ENCODE measurements at places on chromosomes 6 and 20.

- ATAC-seq: no peak
Observed at GRCh38 chr20:4886771-4887527, 114.4 kb downstream of the SLC23A2 start.

GRCh38 chr6:19444481-19444880 is 392.7 kb upstream of the ID4 start:
- ATAC-seq: no peak

DNA sequence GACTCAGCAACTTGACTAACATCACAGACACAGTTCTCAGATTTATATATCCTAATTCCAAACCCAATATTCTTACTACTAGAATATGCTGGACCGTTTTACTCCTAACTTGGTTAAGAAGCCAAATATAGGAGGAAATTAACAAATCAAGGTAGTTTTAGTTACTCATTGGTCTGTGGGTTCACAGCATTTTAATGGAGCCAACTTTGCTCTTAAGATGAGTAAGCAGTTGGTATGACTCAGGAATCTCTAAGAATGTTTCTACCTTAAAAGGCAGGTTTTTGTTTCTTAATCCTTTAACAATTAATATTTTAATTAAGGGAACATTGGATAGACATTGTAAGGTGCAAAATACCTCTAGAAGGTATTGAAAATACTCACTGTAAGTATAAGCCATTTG is 31.6 kb downstream of the OPRM1 start:
- ATAC-seq: no peak

DNA sequence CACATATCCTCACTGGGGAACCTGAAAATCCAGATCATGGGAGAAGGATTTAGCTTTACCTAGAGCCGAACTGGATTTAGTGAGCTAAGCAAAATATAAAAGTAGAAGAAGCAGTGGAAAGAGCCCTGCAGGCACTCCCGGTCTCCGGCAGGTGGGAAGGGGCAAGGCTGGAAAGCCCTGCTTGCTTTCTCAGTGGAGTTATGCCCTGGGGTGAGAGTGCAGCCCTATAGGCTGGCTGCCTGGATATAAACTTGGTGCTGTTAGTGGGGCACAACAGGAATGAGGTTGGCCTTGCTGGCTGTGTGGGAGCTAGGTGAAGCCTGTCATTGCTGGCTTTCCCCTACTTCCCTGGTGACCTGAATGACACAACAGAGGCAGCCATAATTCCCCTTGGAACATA is 122.0 kb downstream of the CDK19 start:
- no peak for ATAC-seq

DNA sequence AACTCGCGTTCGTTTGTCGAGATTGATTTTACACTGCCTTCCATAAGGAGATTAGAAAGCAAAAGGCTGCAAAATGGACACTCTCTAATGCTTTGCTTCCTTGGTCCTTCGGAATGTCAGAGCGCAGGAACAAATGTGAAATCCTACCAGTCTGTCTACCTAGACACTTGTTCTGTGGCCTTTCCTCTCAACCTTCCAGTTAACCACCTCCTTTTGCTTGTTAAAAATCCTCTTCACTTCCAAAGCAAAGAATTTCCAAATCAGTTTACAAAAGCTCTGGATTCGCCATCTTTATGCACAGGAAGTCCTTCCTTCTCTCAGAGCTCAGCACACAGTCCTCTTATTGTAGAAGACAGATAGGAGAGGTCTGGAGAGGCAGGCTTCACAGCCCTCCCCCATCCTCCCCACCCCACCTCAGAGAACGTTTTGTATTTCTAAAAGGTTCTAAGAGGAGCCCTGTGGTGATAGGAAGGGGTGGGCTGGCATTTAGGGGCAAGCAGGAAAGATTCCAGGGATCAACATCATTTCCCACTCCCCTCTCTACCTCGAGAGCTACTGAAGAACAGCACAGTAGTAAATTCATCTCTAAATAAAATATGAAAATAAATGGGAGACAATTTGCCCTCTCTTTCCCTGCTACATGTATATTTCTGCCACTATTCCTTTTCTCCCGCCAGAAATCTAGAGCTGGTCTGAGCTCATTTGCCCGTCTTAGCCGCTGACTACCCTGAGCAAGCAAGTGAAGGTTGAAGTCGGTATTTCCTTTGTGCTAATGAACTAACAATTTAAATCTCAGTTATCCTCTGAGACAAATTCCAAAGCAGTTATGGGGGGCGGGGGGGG is 18.9 kb downstream of the TFAP2A start:
- no peak for ATAC-seq

DNA sequence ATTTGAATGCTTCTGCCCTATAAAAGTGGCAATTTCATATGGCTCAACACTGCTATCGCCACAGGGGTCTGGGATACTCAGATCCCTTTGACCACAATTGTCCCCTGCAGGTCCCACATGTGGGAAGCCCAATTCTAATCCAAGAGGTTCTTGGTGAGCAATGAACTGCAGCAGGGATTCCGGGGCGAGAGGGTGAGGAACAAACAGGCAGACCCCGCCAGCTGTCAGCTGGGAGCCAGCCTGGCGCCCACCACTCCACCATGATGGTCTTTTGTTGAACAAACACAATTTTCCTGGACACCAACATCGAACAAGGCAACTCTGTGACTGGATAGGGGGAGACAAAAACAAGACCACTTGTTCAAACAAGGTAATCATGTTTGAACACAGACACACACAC is 80.5 kb downstream of the TMEM242 start:
- no peak for ATAC-seq

GRCh38 chr6:32685603-32686002 is 19.1 kb upstream of the HLA-DQB1 start:
- peak; percentile 87 for ATAC-seq

GRCh38 chr6:11491596-11492463 is 45.7 kb upstream of the TMEM170B start:
- ATAC-seq: peak; percentile 37

- ATAC-seq: no peak
Observed at GRCh38 chr6:3346476-3346875, 87.7 kb downstream of the PSMG4 start.

- ATAC-seq: no peak
Observed at GRCh38 chr6:91094806-91095475, 508.1 kb upstream of the MAP3K7 start.

DNA sequence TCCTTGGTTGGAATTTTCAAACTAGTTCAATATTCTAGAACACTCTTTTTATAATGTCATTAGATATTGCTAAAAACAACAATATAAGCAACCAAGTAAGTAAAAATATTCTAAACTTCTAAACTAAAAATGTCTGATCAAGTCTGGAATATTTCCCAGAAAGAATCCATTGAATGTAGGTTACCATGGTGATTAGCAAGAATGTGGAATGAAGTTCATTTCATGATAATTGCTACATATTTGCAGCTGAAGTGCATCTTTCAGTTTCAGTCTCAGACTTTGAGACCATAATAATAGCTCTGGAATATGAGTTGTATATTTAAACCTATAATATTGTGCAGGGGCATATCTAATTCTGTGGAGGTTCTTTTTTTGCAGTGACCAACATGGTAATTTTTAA is 61.0 kb upstream of the NKAIN2 start:
- no peak for ATAC-seq

DNA sequence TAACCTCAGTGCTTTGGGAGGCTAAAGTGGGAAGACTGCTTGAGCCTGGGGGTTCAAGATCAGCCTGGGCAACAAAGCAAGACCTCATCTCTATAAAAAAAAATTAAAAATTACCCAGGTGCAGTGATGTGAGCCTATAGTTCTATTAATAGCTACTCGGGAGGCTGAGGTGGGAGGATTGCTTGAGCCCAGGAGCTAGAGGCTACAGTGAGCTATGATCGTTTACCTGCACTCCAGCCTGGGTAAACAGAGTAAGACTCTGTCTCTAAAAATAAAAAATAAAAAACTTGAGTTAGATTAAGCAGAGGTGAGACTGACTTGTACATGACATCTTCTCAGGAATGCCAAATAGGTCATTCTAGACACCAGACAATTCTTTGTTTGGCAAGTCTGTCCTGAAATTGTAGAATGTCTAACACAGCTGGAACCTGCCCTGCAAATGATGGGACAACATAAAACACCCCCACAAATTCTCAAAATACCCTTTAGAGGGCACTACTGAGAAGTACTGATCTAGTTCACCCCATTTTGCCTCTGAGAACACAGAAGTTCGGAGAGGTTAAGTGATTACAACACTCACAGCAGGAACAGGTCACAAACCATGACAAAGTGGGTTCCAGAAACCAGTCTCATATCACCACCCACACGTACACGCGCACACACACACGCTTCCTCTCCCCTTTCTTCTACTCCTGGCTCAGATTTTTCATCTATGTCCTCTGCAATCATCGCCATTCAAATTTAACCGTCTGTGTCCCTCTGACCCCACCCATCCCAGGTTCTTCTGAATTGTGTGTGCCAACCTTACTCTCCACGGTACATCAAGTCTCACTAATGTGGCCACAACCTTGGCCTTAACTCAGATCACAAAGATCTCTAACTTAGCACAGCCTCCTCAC is 38.3 kb downstream of the ARHGAP18 start:
- ATAC-seq: peak; percentile 89

- ATAC-seq: no peak
Observed at GRCh38 chr6:30213667-30213956, 406 bp upstream of the TRIM26 start.

GRCh38 chr20:38144974-38145728 is 19.9 kb downstream of the TGM2 start:
- ATAC-seq: no peak

GRCh38 chr20:23165307-23165750 is 79.2 kb upstream of the CD93 start:
- no peak for ATAC-seq

DNA sequence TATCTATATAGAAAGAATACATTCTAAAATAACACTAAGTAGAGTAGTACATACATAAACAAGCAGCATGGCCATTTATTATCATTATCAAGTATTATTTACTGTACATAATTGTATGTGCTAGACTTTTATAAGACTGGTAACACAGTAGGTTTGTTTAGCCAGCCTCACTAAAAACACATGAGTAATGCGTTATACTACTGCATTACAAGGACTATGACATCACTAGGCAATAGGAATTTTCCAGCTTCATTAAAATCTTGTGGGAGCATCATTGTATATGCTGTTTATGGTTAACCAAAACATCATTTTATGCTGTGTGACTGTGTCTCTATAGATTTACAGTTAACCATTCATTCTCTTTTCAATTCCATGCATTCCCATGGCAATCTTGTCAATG is 131.7 kb upstream of the HDGFL1 start:
- no peak for ATAC-seq

DNA sequence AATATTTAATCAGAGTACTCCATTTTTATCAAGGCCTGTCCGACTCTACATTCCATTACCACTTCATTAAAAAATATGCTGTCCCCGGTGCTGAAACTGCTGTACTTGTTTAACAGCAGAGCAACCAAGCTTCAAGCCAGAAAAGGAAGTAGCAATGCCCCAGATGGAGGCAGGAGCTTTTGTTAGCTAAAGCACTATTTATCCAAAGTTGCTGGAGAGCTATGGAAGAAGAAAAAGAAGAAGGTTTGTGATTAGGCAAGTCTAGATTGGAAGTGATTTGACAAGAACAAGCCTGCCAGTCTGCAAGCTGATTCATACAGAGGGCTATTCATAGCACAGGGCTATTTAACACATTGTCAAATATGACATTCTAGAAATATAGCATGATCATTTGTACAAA is 160.9 kb upstream of the SPTLC3 start:
- ATAC-seq: no peak

- no peak for ATAC-seq
Observed at GRCh38 chr20:48740292-48740649, 87.5 kb downstream of the PREX1 start.

DNA sequence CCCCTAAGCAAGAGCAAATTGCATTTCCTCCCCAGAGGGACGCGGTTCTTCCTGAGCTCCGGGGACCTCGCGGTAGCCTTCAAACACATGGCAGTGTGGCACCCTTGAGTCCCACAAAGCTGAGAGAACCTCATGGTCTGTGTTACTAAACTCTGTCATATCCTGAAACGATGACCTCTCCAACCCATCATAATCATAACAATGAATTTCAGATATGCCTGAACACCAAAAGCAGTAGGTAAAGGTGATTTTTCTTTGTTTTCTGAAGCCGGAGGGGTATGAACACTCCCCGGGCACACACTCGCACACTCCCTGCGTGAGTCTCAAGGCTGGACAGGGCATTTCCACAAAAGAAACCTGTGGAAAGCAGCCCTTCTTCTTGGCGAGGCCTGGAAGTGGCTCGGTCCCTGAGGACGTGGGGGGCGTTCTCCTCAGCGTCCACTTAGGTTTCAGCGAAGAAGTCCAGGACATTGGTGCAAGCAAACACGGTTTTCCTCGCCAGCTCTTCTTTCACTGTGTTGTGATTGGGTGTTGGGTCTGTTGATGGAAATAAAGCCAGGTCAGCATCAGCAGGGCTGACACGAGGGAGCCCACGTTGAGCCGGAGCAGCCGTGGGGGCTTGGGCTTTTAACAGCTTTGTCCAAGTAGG is 183.4 kb downstream of the ERMARD start:
- ATAC-seq: no peak

GRCh38 chr20:45450097-45450818 is 19.3 kb upstream of the WFDC2 start:
- ATAC-seq: no peak

GRCh38 chr6:411402-412145 is 20.0 kb downstream of the IRF4 start:
- no peak for ATAC-seq

DNA sequence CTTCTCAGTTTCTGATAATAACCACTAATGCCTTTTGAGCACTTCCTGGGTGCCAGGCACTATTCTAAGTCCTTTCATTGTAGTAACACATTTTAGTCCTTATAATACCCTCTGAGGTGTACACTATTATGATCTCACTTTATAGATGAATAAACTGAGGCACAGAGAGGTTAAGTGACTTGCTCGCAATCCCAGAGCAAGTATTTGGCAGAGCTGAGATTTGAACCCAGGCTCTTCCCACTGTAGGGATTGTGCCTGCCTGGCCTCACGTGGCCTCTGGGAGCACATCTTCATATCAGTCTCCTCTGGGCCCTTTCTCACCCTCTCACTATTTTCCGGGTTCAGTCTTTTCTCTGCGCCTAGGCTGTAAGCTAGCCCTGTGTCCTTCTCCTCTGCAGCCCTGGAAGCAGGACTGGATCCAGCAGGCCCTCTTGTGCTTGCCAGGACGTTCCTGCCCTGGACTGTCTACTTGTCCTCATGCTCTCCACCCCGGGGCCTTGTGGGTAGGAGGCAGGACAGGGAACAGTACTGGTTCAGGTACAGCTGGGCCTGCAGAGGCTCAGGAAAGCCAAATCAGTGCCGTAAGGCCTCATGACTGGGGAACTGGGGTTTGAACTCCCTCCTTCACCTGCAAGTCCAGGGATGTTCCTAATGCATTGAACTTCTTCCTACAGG is 139.6 kb downstream of the VEGFA start:
- no peak for ATAC-seq
